CD4-positive, alpha-beta T cell treated with Interleukin-15 for 1 hour (primary cell): ENCODE measurements at places on chromosomes 12 and 14.

DNA sequence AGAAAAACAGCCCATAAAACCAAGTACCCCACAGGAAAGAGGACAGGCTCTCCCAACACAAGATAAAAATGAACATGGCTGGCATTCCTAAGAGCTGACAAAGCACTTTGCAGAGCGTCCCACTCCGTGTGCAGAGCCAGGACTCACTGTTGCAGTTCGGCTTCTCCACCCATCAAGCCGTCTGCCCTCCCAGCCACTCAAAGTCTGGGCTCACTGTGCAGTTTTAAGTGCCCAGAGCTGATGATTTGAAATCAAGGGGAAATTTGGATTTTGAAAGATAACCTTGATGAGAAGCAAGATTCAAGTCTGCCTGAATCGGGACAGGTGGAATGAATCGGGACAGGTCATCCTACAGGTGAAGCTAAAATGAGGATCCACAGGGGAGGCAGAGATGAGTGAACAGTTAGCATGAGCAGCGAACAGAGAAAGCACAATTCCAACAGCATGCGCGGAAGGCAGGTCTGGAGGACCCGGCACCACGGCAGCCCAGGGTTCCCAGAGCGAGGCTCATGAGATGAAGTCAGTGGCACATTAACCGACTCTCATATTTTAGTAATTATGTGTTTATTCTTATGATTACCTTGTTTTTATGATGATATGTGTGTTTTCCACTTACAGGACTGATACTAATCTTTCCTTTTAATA, 39.8 kb upstream of the GPR68 start:
- no peak for DNase-seq

GRCh38 chr14:34059925-34060650, 109.2 kb upstream of the EGLN3 start:
- peak; percentile 55 for DNase-seq

DNA sequence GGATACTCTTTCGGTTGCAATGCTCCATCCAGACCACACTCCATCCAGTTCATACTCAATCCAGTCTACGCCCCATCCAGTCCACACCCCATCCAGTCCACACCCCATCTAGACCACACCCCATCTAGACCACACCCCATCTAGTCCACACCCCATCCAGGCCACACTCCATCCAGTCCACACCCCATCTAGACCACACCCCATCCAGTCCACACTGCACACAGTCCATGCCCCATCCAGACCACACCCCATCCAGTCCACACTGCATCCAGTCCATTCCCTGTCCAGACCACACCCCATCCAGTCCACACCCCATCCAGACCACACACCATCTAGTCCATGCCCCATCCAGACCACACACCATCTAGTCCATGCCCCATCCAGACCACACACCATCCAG, 116.0 kb upstream of the RTL1 start:
- no peak for DNase-seq

GRCh38 chr12:76073561-76073960, 10.9 kb downstream of the NAP1L1 start:
- no peak for DNase-seq

DNA sequence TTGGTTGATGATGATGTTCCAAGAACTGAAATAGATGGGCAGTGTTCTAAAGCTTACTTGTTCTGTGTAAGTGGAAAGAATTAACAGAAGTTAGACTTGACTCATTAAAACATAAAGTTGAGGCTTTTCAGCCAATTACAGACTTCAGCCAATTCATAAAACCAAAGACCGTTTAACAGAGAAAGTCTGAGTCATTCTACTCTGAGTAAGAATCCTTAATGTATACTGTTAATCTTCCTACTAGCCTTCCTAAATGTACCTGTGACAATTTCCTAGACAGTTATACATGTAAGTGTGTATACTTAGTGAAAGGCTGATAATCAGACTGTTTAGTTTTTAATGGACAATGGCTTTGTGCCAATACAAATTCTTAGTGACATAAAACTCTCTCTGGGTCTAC, 681.0 kb downstream of the RPL10L start:
- no peak for DNase-seq

GRCh38 chr14:23881282-23881681, 72.3 kb upstream of the DHRS4 start:
- no peak for DNase-seq

- DNase-seq: no peak
These were observed 74.7 kb downstream of the E2F7 start for GRCh38 chr12:76990716-76991115.

DNA sequence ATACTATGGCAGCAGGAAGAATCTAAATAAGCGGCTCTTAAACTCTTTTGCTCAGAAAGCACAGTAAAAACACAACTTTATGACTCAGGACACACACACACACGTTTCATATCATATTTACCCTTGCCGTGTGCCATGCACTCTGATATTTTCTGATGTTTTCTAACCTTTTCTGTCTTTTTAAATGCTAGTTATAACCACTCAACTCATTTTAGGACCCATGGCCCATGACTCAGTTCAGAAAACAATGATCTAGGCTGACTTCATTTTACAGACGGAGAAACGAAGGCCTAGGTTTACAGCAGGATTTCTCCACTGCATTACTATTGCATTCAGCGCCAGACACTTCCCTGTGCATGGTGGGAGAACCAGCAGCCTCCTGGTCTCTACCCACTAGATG, 9.1 kb downstream of the VWF start:
- DNase-seq: no peak

GRCh38 chr12:99529966-99530365, 117.6 kb upstream of the GARIN6 start:
- no peak for DNase-seq

DNA sequence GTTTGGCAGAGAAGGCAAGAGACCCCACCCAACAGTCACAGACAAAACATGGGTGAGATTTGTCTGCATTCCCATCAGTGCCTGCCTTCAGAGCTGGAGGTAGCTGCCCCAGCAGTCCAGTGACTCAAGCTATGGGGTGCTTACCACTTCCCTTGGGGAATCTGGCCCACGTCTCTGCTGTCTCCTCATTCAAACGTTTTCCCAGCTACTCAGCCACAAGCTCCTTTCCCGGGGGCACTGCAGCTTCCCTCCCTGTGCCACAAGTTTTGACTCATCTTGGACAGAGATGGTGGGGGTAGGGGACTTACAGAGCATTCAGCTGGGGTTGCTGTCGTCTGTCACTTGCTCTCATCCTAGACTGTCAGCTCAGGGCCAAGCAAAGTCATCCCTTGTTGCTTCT, 66.6 kb downstream of the FBXL14 start:
- DNase-seq: no peak

- no peak for DNase-seq
These were observed 86.3 kb downstream of the ASCL1 start for GRCh38 chr12:103043531-103044486.

DNA sequence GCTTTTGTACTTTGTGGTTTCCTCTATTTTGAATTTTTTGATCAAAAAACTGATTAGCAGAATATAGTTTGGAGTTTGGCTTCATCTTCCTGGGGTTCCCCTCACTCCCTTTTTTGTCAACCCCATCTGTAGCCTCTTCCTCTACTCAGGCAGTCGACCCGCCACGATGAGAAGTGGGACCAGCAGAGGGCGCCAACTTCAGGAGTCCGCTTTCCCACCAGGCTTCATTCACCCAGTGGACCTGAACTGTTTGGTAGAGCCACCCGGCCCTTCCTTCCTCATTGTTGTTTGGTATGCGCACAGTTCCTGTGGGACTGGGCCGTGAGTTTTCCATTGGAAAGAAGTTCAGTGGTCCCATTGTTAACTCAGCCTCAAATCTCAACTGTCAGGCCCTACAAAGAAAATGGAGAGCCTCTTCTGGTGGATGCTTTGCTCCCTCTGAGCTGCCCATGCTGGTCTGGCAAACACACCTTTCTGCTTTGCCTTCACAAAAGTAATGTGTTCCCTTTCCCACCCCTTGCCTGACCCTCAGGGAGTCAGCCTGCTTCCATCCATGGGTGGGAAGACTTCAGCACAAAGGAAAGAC, 21.7 kb downstream of the TMBIM6 start:
- DNase-seq: peak; percentile 68

DNA sequence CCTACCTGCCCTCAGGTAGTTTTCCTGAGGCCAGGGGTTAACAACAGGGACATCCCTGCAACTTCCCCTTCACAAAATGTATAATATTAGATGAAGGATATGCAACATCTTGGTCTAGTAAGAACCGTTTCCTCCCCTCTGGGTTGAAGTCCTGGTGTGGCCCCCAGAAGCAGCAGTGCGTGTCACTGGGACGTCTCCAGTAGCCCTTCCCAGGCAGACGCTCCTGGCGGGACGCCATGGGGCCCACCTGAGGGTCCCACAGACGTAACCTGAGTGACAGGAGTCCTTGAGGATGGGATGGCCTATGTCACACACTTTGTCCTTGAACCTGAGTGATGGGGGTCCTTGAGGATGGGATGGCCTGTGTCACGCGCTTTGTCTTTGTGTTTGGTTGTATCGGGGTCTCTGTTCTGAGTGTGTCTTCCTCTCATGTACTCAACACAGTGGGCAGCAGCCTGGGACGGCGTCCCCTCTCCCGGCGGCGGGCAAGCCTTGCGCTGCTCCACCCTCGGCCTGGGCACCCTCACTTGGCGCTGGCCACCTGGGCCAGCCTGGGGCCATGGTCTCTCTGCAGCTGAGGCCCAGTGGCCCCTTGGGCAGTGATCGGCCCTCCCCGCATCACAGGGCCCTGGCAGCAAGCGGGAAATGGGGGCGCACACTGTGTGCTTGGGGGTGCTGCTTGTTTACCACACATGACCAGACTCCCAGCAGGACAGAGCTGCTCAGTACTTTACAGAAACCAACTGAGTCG, 14.3 kb upstream of the AMN start:
- no peak for DNase-seq

GRCh38 chr12:60101715-60102114, 505.9 kb downstream of the SLC16A7 start:
- no peak for DNase-seq

DNA sequence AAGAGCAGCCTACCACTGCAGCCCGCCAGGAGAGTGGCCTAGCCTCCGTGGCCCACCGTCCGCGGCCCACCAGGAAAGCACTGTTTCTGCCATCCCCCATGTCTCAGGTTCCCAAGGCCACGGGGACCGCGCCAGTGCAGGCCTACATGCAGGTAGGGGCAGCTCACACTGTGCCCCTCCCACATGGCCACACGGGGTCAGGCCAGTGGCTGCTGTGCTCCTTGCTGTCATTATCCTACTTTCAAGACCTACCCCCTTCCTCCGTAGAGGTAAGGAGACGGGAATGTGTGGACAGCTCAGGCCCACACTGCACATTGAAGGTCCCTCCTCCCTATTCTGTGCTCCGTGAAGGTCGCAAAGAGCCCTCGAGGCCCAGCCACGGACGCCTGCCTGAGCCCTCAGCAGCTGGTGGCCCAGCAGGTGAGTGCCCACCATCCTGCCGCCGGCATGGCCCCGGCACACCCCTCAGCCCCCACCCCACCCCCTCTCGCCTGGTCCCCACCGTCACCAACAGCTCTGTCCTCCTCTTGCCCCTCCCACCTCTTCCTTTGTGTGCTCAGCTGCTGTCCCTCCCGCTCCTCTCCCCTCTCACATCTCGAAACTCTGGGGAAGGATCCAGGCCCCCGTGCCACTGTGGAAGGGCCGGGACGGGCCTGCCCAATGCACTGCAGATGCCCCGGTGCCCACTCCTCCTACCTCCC, 10.0 kb downstream of the DDX51 start:
- DNase-seq: no peak
